NCI-H2171 (cell line): ENCODE measurements at places on chromosomes 2 and 18.
A peak's percentile ranks its signal among the peaks of the same experiment; 100 is the strongest.

DNA sequence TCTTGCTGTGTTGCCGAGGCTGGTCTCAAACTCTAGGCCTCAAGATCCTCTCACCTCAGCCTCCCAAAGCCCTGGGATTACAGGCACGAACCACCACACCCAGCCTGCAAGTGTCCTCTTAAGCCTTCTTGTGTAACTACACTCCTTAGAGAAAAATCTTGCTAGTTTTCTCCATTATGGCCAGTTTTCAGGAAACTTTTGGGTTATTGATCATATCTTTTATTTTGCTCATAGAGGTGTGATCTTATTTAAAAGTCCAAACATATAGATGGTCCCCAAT is 2.4 kb downstream of the SOCS6 start:
- DNase-seq = no peak

- DNase-seq = no peak
These were observed 857 bp downstream of the DYM start for GRCh38 chr18:49459404-49460171.

DNA sequence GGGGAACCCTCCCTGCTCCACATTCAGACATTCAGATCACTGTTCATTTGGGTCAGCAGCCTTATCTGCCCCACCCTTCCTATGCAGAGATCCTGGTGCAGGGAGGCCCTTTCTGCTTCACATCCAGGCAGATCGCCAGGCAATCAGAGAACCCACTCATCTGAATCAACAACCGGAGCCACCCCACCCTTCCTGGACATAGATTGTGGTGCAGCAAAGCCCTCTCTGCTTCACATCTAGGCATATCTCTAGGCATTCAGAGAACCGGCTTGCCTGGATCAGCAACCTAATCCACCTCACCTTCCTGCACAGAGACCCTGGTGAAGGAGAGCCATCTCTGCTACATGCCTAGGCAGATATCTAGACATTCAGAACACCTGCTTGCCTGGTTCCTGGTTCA is 184.5 kb upstream of the CNTNAP5 start:
- no peak for DNase-seq

GRCh38 chr2:75632091-75632701 is 14.4 kb upstream of the MRPL19 start:
- DNase-seq = no peak

- DNase-seq = no peak
These were observed 44.5 kb downstream of the SH3RF3 start for GRCh38 chr2:109173311-109174171.

DNA sequence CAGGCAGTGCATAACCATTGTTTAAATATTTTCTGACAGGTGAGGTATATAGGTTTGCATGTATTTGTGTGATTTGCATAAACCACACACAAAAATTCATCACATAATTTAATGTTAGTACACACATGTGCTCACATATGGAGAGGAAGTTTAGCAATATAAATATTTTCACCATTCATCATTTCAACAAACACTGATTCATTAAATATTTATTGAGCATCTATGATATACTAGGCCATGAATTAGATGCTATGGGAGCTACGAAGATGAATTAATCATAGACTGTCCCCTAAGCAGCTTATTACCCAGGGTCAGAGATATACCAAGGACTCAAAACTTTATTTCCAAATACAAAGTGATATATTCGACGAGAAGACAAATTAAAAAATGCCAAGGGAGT is 311.6 kb upstream of the PIK3C3 start:
- DNase-seq = no peak

- no peak for DNase-seq
These were observed 532.4 kb upstream of the SALL3 start for GRCh38 chr18:78447211-78447610.

DNA sequence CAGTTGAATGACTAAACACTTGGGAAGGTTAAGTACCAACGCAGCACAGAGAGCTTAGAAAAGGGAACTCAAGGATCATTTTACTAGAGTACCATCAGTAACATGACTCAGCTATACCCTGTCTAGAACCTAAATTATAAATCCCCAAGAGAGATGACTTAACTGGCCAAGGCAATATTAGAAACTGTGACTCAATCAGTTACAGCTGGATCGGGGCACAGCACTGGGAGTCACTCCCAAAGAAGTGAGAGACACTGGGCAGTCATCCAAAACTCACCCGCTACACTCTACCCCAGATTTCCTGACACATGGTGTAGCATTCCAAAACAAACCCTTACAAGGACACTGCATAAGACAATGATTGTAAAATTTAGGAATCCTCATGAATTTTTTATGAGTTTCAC is 17.7 kb downstream of the IWS1 start:
- DNase-seq = peak; percentile 69

DNA sequence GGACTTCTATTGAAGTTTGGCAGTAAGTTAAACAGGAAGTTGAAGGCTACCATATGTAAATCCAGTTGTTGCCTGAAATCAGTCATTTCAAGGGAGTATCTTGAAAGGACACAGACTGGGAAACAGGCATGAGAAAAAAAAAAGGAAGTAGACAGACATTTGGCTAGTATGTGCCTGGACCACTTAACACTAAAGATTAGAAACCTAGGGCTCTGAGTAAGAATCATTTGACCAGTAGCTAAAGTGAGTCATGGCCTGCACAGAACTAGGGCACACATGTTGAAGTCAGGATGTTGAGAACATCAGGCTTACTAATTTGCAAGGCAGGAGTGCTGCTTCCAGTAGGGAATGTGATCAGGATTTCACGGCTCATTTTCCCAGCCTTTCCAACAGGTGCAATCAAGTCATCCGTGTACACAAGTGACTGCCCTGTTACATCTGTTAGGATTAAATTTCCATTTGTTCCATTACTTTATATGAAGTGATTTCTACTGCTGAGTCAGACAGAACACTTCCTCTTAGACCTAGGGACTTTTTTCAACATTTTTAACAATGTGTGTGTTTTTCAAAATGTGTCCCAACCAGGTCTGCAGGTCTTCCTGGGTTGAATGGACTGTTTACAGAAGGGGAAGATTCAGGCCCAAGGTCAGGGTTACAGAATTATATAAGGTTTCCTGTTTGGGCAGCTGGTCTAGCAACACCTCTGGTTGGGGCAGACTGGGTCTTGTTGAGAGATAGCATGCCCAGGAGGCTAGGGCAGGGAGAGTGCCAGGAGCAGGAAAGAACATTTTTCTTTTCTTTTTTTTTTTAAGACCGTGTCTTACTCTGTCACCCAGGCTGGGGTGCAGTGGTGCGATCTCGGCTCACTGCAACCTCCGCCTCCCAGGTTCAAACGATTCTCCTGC is 145.6 kb downstream of the TGIF1 start:
- peak; percentile 74 for DNase-seq
